Activated CD8-positive, alpha-beta memory T cell treated with anti-CD3 and anti-CD28 coated beads for 4 hours (primary cell): ENCODE measurements at places on chromosomes 4 and X.

DNA sequence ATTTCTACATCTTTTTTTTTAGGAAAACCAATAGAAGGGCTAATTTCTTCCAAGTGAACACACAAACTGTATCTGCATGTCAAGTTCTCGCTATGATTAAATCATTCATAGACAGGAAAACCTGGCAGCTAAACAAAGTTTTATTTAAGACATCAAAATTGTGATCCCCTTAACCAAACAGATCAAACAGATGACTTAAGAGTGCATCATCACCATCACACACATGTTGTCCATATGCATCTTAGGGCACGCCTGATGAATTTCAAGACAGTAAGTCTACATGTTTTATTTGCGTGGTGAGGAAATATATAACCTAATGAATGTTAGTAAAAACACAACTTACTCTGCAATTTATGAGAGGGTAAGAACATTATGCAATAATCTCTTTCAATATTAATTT, 317.0 kb upstream of the ANXA10 start:
- no peak for DNase-seq

- peak; percentile 14 for DNase-seq
Observed at GRCh38 chr4:56976837-56977320, 527 bp downstream of the NOA1 start.

- DNase-seq: no peak
Observed at GRCh38 chr4:86970447-86971354, 35.9 kb downstream of the AFF1 start.

GRCh38 chr4:184514121-184514988, 40.0 kb upstream of the IRF2 start:
- DNase-seq: no peak

GRCh38 chr4:123244137-123244536, 152.5 kb upstream of the SPRY1 start:
- DNase-seq: peak; percentile 1

DNA sequence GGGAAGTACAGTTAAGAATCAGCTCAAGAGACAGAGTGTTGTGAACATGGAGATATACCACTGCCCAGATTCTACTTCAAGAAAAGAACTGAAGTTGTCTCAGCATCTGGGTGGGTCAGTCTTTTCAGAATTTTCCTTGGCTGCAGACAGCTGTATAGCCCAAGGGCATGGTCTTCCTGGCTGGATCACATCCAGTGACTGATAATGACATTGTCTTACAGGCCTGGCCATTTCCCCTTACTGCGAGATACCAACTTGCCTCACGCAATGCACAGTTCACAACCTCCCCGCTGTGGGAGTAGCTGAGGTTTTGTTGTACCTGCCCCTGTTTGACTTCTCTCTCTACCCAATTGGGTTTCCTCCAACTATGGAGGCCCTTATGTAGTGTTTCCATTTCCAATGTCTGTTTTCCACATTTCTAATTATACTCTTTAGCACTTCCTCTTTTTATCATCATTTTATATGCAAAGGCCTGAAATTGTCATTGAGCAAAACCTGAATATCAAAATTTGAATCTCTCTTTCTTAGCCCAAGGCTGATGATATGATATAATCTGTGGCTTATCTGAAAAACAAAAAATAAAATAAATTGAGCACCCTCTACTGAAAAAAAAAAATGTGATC, 209.1 kb downstream of the NAF1 start:
- no peak for DNase-seq

GRCh38 chrX:10166731-10167151, 10.0 kb downstream of the CLCN4 start:
- no peak for DNase-seq
